Testis (tissue), 5 donors: ENCODE measurements at places on chromosomes 5 and 9. TPM values are rescaled to one million over a fixed set of nuclear protein-coding genes. Genes with fewer than 3 reads are reported as not detected.

TCF7 gene
- 16.1 TPM for total RNA-seq

GABRB2 gene
- total RNA-seq: 4.7 TPM

GRCh38 chr5:59007460-59008063, 424.7 kb downstream of the RAB3C start:
- H3K4me3 ChIP-seq: no peak overlapping the region
- no peaks in the 10 kb centered on the region for H3K4me1 ChIP-seq

DNA sequence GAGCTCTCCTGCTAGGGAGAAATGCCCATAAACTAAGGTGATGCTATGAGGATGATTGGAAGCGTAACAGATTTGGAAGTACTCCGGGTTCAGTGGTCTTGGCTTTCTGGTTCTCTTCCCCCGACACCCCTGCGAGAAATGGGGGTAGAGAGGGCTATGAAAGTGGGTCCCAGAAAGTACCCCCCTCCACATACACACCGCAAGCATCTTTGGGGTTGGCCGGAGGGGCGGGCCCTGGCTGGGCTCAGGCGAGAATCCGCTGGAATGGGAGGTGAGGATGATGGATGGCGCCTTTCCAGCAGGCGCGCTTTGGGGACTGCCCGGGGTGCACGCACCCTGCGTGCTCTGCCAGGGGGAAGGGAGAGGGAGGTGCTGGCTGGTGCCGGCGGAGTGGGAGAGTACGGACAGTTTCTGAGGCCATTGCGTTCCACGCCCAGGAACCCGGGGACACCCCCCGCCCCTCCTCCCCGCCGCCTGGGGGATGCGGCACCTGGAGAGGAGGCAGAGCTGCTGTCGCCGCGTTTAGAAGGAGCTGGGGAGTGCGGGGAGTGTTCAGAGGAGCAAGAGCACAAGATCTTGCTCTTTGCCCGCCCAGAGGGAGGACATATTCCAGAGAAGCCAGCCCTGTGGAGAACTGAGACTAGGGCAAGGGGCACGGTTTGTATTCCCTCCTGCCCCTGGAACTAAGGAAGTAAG, 1.9 kb downstream of the PCSK5 start:
- H3K36me3 ChIP-seq: no peaks in the 10 kb centered on the region
- peak overlapping the region; percentile 83 for H3K4me3 ChIP-seq
- peak; percentile 81 for DNase-seq
- H3K27me3 ChIP-seq: no peaks in the 10 kb centered on the region
- peaks cover 36% of the 10 kb centered on the region for H3K4me1 ChIP-seq
- peak overlapping the region; percentile 89 for H3K27ac ChIP-seq

GRCh38 chr5:57887851-57888621, 405.4 kb upstream of the ACTBL2 start:
- no peak overlapping the region for H3K27ac ChIP-seq
- DNase-seq: peak; percentile 71

SH3TC2 gene
- 136 TPM for total RNA-seq

GRCh38 chr5:62578540-62578939, at the start of gene LRRC70:
Gene LRRC70, plus strand, starts transcription at chr5:62578819. Its CDS starts 620 bp downstream, at chr5:62579439.
- H3K27me3 ChIP-seq: no peaks in the 10 kb centered on the region
- H3K36me3 ChIP-seq: no peaks in the 10 kb centered on the region
- no peaks in the 10 kb centered on the region for H3K4me1 ChIP-seq

DNA sequence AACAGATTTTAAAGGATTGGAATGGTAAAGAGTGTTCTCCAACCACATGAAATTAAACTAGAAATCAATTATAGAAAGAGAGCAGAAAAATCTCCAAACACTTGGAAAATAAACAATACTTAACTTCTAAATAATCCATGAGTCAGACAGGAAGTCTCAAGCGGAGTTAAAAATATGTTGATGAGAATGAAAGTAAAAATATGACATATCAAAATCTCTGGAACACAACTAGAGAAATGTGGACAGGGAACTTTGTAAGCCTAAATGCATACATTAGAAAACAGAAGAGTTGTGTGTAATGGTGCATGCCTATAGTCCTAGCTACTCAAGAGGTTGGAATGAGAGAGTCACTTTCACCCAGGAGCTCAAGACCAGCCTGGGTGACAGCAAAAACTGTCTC, 47.9 kb upstream of the ZNF618 start:
- H3K27me3 ChIP-seq: no peaks in the 10 kb centered on the region
- H3K36me3 ChIP-seq: no peaks in the 10 kb centered on the region
- H3K4me1 ChIP-seq: no peaks in the 10 kb centered on the region
- no peak for DNase-seq
- H3K27ac ChIP-seq: no peak overlapping the region

DNA sequence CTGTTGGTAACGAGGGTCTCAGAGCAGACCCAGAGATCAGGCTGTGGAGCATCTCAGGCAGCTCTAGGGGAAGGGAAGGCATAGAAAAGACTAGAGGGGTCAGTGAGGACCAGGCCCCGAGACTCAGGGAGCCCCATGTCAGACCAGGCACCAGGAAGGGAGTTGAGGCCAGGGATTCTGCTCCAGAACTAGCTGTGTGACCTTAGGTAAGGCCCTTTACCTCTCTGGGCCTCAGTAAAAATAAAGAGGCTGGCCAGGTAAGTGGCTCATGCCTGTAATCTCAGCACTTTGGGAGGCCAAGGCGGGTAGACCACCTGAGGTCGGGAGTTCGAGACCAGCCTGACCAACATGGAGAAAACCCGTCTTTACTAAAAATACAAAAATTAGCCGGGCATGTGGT, 176.4 kb upstream of the IER5L start:
- no peaks in the 10 kb centered on the region for H3K27me3 ChIP-seq
- H3K4me3 ChIP-seq: no peak overlapping the region
- no peaks in the 10 kb centered on the region for H3K36me3 ChIP-seq
- DNase-seq: no peak
- peaks cover 15% of the 10 kb centered on the region for H3K4me1 ChIP-seq

ARID3C gene
- total RNA-seq: 0.31 TPM

- no peaks in the 10 kb centered on the region for H3K27me3 ChIP-seq
- H3K4me3 ChIP-seq: no peak overlapping the region
- no peaks in the 10 kb centered on the region for H3K4me1 ChIP-seq
- no peak for DNase-seq
These were observed 24.9 kb upstream of the ADRA1B start for GRCh38 chr5:159891371-159891770.

GRCh38 chr9:111001526-111001925, 36.7 kb downstream of the LPAR1 start:
- no peak overlapping the region for H3K4me3 ChIP-seq
- H3K36me3 ChIP-seq: no peaks in the 10 kb centered on the region
- peaks cover 4% of the 10 kb centered on the region for H3K4me1 ChIP-seq
- H3K27ac ChIP-seq: no peak overlapping the region
- H3K27me3 ChIP-seq: no peaks in the 10 kb centered on the region

DNA sequence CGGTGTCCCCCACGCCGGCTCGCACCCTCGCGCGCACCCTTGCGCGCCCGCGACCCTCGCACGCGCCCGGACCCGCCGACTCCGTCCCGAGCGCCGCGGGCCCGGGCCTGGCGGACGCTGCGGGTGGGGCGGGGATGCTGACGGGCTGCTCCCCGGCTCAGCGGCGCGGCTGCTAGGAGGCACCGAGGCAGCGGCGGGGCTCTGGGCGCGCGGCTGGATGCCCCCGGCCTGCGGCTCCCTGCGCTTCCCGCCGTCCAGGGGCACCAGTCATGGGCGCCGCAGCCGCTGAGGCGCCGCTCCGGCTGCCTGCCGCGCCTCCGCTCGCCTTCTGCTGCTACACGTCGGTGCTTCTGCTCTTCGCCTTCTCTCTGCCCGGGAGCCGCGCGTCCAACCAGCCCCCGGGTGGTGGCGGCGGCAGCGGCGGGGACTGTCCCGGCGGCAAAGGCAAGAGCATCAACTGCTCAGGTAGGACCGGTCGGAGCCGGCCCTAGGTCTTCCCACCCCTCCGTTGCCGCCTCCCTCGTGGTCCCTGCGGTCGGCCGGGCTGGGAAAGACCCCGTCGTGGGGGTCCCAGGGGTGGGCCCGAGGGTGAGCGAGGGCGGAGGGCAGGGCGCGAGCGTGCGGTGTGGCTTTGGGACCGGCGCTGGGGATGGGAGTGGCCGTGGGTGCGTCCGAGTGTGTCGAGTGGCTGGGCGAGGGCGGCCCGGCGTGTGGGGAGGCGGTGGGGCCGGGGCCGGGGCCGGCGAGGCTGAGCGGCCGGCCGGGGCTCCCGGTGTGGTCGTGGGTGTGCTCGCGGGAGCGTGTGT, 530 bp downstream of the TMEFF1 start:
- H3K4me3 ChIP-seq: peak overlapping the region; percentile 70
- no peaks in the 10 kb centered on the region for H3K4me1 ChIP-seq
- H3K27me3 ChIP-seq: no peaks in the 10 kb centered on the region

ZNF782 gene
- 18.4 TPM for total RNA-seq

DNA sequence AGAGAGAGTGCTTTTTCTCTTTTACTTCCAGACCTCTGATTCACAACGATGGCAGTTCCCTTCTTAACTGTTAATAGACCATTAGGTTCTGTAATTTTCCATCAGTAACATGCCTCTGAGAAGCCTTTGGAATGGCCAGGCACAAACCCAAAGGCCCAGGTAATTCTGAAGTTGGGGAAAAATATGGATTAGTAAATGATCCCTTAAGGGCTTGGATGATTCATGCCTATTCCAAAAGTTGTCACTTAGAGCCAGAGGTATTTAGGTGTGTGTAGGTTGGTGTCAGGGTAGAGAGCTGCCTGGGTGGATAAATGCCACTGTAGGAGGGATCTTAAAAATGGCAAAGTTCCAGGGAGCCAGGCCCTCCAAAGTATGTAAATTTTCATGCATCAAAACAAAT, 228.8 kb downstream of the PLK2 start:
- no peaks in the 10 kb centered on the region for H3K36me3 ChIP-seq
- H3K4me1 ChIP-seq: no peaks in the 10 kb centered on the region
- H3K27me3 ChIP-seq: no peaks in the 10 kb centered on the region

DNA sequence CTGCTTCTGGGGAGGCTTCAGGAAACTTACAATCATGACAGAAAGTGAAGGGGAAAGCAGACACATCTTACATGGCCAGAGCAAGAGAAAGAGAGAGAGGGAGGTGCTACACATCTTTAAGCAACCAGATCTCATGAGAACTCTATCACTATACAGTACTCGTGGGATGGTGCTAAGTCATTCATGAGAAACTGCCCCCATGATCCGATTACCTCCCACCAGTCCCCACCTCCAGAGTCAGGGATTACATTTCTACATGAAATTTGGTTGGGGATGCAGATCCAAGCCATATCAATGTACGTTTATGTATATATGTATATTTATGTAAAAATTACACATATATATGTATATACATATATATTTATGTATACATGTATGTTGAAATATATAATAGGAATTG, 54.4 kb upstream of the CCDC112 start:
- H3K4me1 ChIP-seq: no peaks in the 10 kb centered on the region
- DNase-seq: no peak
- H3K27ac ChIP-seq: no peak overlapping the region

- no peaks in the 10 kb centered on the region for H3K27me3 ChIP-seq
- DNase-seq: no peak
- H3K27ac ChIP-seq: no peak overlapping the region
- peaks cover 32% of the 10 kb centered on the region for H3K4me1 ChIP-seq
- no peak overlapping the region for H3K4me3 ChIP-seq
These were observed 22.8 kb downstream of the CSNK1A1 start for GRCh38 chr5:149528281-149529060.

RBM22 gene
- total RNA-seq: 37.7 TPM

DNA sequence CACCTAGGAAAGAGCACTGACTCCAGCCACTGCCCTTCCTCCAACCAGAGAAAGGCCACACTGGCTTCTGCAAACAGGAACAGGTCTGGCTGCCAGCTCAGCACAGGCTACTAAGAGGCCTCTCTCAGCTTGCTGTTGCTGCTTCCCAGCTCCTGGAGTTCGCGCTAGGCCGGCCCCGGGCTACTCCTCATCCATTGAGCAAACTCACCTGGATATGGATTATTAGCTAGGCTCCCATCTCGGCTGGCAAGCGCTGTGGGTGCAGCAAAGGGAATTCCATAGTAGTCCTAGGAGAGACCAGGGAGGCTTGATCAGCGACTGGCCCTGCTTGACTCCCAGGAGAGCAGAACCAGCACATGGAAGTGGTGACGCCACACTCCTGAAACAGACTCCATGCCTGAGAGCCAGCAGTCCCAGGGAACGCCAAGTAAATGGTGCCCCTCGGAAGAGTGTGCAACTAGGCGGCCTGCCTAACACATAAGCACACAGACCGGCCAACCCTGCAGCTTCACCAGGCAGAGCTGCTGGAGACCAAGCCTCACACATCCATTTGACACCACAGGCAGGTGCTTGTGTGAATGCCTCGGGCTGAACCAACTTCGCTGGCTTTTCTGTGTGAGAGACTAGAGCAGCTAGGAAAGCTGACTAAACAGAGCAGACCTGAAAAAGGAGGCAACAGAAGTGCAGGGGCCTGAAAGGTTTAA, 107.2 kb downstream of the UBE2R2 start:
- H3K27ac ChIP-seq: no peak overlapping the region
- no peak overlapping the region for H3K4me3 ChIP-seq
- no peak for DNase-seq
- no peaks in the 10 kb centered on the region for H3K27me3 ChIP-seq
- H3K36me3 ChIP-seq: no peaks in the 10 kb centered on the region
- H3K4me1 ChIP-seq: peaks cover 14% of the 10 kb centered on the region

MAMDC4 gene
- 18.3 TPM for total RNA-seq

DNA sequence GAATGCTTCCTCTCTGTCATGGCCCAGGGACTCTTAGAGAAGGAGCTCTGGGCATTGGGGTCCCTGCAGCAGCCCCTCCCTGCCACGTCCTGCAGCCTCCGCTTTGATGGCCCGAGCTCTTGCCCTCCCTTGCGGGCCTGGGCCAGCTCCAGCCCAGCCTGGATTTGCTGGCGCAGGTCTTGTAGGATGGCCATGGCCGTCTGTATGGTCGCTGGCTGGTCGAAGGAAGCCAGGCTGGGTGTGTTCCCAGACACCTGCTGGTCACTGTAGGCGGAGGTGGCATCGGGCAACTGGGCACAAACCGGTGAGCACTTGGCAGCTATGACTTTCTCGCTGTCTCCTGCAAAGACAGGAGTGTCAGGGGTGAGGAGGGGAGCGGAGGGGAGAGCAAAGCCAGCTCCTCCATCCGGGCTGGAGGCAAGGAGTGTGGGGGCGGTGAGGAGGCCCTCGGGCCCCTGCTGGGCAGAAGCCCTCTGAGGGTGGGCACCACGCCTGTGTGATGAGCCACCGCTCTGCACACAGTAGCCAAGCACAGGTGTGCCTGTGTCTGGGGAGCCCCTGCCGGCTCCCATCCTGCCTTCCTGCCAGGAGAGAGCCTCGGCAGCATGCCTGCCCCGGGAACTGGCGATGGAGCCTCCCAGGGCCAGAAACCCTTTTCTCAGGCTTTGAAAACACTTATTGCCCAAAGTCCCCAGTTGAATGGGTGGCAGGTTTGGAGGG, 12.4 kb downstream of the CCDC187 start:
- H3K4me1 ChIP-seq: no peaks in the 10 kb centered on the region
- no peaks in the 10 kb centered on the region for H3K36me3 ChIP-seq
- no peak for DNase-seq
- no peak overlapping the region for H3K27ac ChIP-seq
- no peaks in the 10 kb centered on the region for H3K27me3 ChIP-seq
- H3K4me3 ChIP-seq: no peak overlapping the region
